ENCODE measurements at places on chromosomes 3 and 15.
A peak's percentile ranks its signal among the peaks of the same experiment; 100 is the strongest.

DNA sequence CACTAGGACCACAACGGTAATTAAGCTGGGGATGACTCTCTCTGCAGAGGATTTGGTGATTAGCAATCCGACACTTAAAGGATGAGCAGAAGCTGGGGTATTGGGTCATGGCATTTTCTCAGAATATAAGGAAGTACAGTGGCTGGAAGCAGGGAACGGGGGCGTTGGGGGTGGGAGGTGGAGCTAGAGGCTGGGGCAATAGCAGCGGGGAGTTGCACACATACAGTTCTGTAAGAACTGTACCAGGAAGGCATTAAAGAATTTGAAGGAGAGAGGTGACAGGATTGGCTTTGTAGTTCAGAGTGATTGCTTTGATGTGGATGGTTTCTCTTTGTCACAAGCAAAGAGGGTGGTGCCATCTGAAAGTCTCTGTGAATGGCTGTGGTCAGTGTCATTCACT lies 28.2 kb downstream of the PSMD6 start:
- DNase-seq: no peak

DNA sequence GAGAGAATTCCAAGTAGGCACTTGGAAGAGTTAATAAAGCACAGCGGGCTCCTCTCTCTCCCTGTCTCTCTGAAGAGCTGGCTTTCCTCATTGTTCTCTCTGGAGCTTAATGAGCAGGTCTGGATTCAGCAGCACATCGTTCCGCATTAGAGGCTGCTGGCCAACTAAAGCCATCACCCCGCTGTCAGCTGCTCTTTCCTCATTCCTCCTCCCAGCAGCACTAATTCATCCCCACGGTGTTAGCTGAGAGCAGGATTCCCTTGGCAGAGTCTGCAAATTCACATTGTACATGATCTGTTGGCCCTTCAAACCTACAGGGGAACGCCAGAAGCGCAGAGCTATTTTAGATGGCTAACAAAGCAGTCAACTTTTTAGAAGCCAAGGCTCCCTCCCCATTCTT lies 44.2 kb downstream of the SGO1 start:
- DNase-seq: no peak

DNA sequence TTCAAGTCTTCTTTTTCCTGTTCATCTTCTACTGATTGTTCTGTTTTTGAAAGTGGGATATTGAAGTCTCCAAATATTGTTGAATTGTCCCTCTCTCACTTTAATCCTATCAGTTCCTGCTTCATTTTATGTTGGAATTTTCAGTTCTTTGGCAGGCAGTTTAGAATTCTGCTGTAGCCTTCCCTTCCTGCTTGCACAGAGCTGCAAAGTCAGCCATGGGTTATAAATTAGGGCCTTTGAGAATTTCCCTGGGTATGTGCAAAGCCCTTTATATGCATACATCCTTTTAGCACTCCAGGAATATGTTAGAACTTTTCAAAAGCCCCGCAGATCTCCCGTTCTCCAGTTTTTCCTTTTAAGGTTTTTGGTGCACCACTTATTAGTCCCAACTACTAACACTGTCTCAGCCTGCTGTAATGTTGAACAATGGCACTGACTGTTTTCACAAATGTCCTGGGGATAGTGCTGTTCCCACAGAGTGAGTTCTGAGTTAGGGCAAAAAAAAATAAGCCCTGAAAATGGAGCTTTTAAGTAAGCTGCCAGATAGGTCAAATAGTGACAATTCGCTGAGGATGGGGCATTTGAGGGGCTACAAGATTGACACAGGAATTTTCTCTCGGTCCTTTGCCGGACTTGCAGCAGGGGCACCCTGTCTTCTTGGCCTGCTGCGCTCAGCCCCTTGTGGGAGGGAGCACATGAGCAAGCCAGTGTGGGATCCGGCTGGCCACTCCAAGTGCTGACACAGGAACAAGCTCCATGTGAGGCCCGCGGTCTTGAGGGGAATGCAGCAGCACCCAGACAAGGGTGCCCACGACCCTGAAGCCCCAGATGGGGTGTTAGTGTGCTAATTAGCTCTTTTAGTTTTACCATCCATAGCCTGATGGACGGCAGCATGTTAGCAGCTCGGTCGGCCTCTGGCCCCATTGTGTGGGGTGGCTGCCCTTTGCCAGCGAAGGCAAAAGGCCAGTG lies 96.0 kb downstream of the VPS8 start:
- DNase-seq: no peak

GRCh38 chr15:101841656-101842055 lies 29.7 kb downstream of the OR4F15 start:
- no peak for DNase-seq

GRCh38 chr3:42012935-42013690 lies 51.2 kb upstream of the ULK4 start:
- DNase-seq: peak; percentile 49

DNA sequence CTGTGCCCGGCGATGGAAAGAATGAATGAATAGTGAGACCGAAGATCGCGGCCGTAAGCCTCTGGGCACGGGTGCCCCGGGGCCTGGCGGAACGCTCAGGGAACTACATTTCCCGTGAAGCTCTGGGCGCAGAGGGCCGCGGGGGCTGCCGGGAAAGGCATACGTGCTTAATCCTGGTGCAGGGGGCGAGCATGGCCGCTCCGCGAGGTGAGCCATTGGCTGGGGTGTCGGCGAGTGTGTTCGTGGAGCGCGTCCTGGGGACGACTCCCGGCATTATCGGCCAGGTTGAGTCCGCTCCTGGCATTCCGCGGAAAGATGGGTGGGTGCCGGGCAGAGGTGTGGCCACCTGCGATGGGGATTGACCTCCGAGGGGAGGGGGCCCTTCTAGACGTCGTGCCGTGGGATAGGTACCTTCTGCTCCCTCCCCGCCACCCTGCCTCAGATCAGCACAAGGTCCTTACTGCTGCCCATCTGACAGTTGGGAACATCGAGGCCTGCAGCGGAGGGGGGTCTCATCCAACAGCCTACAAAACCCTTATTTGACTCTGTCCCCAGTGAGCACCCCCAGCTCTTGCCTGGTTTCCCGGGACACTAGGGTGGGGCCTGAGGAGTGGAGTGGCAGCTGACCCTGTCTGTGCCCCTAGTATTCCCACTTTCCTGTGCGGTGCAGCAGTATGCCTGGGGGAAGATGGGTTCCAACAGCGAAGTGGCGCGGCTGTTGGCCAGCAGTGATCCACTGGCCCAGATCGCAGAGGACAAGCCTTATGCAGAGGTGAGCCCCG lies at the start of gene MPI:
TSS of gene MPI (plus strand) at position 160 of the 782 bp plus-strand sequence. CDS start at position 192, 32 bp downstream.
- DNase-seq: peak; percentile 75

GRCh38 chr3:3316521-3316920 lies 137.0 kb upstream of the CRBN start:
- DNase-seq: no peak

DNA sequence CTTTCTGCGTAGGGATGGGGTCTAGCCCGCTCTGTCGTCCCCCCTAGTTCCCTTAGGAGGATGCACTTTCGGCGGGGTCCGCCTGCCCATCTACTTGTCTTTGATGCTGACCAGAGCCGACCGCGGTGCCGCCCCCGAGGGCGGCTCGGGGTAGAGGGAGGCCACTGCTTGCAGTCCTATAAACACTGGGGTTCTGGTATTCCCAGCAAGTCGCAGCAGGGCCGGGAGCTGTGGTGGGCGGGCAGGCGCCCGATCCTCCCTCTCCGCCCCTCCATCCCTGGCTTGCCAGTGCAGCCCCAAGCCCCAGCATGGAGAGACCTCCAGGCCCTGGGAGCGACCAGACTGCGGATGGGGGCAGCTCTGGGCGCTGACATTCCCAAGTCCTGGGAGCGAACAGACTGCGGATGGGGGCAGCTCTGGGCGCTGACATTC lies 830 bp downstream of the SEMA4B start:
- DNase-seq: no peak

- no peak for DNase-seq
These were observed 42.2 kb upstream of the NR2C2 start for GRCh38 chr3:14905055-14905657.

DNA sequence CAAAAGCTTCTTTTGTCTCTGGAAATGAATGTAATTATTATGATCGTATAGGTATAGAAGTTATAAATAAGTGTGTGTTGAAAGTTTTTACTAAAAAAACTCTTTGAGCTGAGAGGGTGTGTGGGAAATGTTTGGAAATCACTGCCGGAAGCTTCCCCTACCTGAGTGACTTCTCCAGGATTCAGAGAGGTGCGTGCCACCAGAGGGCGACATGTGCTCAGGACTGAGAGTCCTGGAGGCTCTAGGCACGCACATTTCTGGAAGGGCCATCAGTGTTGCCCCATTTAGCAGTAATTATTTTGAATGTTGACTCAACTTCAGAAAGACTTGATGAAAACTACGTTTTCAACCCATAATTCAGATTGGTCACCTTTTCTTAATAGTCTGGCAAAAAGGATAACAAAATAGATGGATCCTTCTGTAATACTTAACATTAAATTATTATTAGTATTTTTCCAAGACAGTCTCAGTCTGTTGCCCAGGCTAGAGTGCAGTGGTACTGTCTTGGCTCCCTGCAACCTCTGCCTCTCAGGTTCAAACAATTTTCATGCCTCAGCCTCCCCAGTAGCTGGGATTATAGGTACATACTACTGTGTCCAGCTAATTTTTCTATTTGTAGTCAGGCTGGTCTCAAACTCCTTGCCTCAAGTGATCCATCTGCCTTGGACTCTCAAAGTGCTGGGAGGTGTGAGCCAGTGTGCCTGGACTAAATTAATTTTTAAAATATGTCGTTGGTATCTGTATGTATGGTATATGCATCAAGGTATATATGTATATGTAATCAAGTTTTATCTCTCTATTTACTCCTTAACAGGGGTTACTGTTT lies 34.5 kb downstream of the GPR171 start:
- DNase-seq: peak; percentile 70

GRCh38 chr3:2869905-2870304 lies 240.3 kb downstream of the IL5RA start:
- DNase-seq: no peak

DNA sequence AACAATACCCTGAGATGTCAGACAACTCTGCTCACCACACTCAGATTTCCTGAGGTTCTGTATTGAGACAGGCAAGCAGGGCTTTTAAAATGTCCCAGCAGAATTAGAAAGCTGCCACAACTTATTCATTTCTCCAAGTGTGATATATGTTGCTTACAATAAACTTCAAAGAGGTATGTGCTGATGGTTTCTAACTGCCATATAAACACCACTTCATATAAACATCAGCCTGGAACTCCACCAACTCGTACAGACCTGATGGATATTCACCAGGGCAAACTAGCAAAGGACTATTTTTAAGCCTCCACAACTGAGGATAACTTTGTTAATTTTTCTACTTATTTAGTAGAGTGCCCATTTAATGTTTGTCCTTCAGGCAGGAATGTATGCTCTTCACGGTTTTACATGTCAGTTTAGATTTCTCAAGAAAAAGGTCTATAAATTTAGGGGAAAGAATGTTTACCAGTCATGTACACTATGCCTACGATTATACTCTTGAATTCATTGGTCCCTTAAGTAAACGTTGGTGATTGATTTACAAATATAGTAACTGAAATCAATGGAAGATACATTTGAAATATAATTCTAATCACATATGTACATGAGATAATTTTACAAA lies 109.6 kb upstream of the ABI3BP start:
- no peak for DNase-seq

DNA sequence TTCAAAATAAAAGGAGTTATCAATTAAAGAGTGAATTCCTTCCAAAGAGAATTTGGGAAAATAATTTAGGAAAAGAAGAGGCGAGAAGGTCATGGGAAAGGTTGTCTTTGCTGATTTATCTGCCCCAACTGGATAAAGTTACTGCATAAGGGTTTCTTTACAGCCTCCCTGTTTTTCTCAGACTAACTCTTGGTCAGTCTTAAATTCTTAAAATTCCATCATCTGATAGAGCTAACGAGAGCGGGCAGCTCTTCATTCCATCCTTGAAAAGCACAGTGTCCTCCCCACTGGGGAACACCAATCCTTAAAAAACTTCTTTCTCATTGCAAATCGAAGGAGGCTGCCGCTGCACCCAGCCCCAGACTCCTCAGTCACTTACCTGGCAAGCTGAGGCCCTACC lies 107.2 kb downstream of the PGPEP1L start:
- no peak for DNase-seq

GRCh38 chr3:144031938-144032337 lies 60.3 kb downstream of the DIPK2A start:
- no peak for DNase-seq

DNA sequence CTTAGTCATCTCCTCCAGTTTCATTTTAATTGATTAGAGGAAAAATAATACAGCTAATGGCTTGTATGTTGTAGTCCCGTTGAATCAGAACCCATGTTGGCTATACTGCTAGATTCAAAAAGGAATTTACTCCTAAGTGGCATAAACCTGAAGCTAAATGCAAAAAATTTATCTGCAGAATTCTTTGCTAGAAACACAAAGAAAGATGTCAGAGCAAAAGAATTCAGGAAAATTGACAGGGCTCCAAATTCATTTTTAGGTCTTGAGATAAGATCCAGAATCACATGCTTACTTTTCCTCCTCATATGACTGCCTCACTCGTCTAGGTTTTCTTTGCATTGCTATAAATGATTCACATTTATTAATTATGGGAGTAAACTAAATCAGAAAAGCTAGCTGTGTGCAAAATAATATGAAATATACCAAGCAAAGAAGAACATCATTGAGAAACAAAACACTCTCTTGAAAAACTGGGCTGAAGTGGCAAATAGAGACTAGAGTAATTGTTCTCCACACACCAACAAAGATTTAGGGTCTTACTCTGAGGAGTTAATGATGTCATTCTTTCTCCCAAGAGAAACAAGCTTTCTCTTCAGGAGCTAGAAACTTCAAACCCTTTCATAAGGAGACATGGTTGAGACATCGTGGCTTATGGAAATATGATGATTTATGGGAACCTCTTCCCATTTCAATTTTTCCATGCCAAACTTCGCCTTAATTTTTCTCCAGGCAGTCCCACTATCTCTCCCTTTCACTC lies 94.8 kb upstream of the FEZF2 start:
- no peak for DNase-seq

- DNase-seq: no peak
These were observed 48.2 kb downstream of the MDFIC2 start for GRCh38 chr3:70264122-70264780.

DNA sequence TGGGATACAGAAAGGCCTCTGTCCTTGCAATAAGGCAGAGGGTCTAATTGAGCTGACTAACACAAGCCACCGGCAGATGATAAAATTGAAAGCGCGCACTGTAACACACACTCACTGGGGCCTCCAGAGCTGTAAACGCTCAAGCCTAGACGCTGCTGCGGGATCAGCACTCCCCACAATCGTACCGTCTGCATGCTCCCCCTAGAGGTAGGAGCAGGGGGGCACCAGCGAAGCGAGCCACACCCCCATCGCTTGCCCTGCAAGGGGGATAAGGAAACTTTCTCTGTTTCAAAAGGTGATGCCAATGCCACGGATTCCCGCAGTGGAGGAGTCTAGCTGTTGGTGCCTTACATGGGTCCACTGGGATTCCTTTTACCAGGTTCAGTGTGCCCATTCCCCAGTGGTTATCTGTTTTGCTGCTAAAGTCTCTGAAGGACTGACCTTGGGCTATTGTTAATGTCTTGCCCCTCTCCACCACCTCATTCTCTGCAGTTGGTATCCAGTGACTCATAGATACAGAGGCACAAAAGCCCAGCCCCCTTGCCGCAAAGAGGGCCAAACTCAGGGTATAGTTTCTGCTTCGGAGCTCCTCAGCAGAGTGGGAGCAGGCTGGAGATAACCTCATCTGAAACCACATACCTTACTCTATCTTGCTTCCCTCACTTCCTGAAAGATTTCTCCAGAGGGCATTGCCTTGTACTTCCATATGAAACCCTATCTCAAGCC lies 139.3 kb upstream of the KBTBD8 start:
- DNase-seq: no peak

Data from activated CD8-positive, alpha-beta memory T cell treated with anti-CD3 and anti-CD28 coated beads for 4 hours (primary cell).